GOT3 (cell line): ENCODE measurements at places on chromosomes 13 and 19.

DNA sequence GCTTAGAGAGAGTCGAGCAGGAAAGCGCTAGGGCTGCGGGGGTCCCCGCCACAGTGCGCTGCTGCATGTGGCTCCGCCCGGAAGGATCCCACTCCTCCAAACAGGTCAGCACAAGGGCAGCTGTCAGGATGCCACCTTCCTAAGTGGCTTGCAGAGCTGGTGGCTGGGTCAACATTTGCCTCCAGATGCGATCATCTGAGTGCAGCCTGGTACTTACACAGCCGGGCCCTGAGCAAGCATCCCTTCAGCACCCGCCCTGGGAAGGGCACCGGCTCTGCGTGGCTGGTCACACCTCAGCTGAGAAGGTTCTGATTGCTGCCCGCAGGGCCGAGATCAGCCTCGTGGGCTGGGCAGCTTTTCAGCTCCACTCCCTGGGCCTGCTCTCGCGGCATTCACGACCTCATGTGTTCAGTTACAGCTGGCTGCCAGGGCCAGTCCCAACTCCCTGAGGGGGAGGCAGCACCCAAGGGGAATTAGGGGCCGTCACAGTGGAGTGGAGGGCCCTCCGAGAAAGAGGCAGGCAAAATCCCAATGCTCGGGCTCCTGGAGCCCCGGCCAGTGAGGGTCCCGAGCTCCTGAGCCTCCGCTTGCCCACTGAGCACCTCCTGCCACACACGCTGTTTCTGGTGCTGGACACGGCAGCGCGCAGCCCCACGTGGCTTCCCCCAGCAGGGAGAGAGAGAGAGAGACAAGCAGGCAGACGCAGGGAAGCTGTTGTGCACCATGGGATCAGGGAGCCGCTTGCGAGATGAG is 26.8 kb downstream of the AP1M1 start:
- no peak for DNase-seq

GRCh38 chr19:33212436-33213172 is 13.0 kb downstream of the SLC7A10 start:
- DNase-seq = no peak

DNA sequence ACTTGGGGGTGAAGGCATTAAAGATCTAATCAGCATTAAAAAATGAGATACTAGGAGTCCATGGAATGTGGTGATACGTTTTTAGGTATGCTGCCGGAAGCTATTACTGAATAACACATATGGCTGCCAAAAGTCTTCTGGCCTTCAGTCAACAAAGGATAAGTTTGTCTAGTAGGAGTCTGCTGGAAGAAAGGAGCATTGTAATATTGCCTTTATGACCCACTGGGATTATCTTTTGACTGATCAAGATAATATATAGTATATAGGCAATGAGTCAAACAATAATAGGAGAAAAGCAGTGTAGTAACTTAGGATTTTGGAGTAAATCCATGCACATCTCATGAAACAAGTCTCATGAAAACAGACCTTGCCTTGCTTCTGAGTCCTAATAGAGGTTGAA is 295.4 kb downstream of the SLITRK6 start:
- no peak for DNase-seq

DNA sequence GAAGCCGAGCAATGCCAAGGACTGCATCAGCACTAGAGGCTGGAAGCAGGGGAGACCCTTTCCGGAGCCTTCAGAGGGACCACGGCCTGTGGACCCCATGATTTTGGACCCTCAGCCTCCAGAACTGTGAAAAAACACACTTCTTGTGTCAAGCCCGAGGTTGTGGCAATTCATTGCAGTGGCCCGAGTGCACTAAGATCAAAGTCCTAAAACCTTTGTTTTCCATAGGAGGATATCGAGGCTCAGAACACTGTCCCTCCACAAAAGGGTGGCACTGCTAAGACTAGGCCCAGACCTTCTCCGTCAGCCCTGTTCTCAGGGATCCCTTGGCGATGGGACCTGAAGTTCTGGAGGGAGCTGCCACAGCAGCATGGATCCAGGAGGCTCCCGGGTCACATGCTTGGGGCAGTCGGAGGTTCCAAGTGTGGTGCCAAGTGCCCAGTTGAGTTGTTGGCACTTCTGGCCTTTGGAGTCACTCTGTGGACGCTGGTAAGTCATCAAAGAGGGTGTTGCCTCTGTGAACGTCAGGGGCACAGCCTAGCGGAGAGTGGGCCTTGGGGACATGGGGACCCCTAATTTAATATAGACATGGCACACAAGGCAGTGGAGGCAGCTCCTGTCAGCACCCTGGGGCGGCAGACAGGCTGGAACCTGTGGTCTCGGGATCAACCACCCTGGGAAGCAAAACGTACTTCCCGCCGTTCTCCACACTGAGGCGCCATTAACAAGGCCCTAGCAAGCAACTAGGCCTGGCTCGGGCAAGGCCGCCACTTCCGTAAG is 199.2 kb downstream of the COL4A1 start:
- no peak for DNase-seq

DNA sequence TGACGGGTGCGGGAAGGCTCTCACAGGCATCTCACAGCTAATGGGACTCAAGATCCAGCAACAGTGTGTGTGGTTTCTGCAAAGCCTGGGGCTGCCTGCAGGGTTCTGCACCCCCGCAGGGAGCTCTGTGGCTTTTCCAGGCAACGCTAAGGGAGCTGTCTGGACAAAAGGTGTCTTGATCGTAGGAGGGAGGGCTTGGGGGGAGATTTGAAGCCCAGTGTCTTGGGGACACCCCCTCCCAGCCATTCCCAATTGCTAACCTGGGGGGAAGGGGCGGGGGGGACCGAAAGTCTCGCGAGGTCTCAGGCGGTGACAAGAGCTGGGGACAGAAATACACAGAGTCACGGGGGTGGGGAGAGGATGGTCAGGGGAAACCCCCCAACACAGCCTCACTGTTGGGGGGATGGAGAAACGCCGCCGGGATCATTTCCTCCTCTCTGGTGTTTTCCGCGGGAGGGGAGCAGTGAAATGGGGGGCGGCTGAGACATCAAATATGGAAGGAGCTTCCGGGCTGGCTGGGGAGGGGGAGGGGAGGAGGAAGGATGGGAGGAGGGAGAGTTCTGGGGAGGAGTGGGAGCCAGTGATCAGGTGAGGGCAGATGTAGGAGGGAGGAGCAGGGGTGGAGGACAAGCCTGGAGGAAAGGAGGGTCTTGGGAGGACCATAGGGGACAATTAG is 13.3 kb downstream of the KCNC3 start:
- DNase-seq = no peak

- no peak for DNase-seq
Observed at GRCh38 chr13:23007426-23007825, 173.4 kb upstream of the SGCG start.

- DNase-seq = no peak
Observed at GRCh38 chr19:18699403-18700054, 16.0 kb downstream of the CRTC1 start.

DNA sequence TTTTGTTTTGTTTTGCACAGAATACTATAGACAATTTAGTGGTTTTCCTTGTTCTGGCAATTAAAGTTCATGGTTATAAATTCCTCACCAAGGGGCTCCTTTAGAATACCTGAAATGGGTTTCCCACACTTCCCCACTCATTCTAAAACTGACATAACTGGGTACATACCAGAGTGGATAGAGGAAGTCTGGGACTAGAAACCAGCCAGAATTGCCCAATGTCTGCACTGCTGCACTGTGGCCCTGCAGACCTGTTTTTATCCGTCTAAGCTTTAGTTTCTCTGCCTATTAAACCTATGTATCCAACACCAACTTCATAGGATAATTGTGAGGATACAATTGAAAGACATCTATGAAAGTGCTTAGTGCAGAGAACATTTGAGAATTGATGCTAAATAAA is 498.6 kb downstream of the KCTD12 start:
- no peak for DNase-seq

GRCh38 chr19:28242317-28242927 is 970.5 kb downstream of the UQCRFS1 start:
- no peak for DNase-seq

GRCh38 chr19:10625003-10625761 is at the start of gene SLC44A2:
SLC44A2 (plus strand) TSS chr19:10625553; CDS start chr19:10625634, 81 bp downstream.
- DNase-seq = no peak

DNA sequence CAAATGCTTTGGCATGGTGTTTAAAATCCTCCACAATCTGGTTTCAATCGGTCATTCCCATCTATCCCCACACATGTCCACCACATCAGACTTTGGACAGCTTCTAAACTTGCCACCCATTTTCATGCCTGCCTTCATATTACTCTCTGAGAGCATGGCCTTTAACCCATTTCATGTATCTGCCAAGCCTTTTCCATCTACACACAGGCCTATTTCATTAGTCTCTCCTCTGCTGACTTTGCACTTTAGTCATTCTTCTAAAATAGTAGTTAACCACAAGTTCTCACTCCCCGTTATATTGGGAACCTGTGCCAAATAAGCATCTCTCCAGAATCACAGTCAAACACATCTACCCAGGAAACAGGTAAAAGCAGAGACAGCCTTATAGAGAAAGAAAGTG is 142.2 kb downstream of the MZT1 start:
- DNase-seq = no peak
